ENCODE measurements at places on chromosomes 13 and 19. TPM values are rescaled to one million over a fixed set of nuclear protein-coding genes. Genes with fewer than 3 reads are reported as not detected.

- peak overlapping the region; percentile 64 for H3K4me3 ChIP-seq
- H3K36me3 ChIP-seq = peaks cover 24% of the 10 kb centered on the region
- DNase-seq = peak; percentile 99
- H3K27ac ChIP-seq = peak overlapping the region; percentile 100
- peaks cover 54% of the 10 kb centered on the region for H3K4me1 ChIP-seq
- H3K27me3 ChIP-seq = no peaks in the 10 kb centered on the region
Observed at GRCh38 chr19:35744430-35745327, 539 bp downstream of the U2AF1L4 start.

DNA sequence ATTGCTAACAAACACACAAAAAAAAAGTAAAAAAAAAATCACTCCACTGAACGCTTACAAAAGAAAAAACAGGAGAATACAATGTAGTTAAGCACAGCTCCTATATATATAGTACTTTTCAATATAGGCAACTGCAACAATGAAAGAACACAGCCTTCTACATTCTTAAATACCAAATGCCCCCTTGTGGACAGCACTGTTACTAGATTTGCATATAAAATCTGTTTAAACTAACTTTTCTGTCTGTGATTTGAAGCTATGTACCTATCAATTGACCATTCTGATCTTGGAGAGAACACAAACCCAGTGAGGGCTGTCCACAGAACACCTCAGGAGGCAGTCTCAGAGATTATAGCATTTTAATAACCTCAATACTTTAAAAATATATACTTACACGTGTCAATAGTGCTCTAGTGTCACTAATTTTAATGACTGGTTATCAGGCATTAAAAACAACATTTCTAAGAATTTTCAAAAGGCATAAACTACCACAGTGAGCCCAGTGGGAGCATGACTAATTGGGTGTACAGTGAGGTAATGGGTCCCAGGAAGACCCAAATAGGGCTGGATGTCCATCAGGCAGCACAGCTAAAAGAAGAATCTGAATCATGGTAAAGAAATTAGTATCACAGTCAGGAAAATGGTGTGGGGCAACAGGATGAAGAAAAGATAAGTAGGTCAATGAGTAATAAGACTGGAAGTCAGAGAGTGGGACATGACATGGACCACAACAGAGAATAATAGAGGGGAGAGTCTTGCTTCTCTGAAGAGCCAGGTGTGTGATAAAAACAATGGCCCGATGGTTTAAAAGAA lies 22.2 kb downstream of the CCDC169 start:
- no peak for DNase-seq
- no peaks in the 10 kb centered on the region for H3K36me3 ChIP-seq
- no peaks in the 10 kb centered on the region for H3K4me1 ChIP-seq
- no peaks in the 10 kb centered on the region for H3K27me3 ChIP-seq
- no peak overlapping the region for H3K4me3 ChIP-seq

DNA sequence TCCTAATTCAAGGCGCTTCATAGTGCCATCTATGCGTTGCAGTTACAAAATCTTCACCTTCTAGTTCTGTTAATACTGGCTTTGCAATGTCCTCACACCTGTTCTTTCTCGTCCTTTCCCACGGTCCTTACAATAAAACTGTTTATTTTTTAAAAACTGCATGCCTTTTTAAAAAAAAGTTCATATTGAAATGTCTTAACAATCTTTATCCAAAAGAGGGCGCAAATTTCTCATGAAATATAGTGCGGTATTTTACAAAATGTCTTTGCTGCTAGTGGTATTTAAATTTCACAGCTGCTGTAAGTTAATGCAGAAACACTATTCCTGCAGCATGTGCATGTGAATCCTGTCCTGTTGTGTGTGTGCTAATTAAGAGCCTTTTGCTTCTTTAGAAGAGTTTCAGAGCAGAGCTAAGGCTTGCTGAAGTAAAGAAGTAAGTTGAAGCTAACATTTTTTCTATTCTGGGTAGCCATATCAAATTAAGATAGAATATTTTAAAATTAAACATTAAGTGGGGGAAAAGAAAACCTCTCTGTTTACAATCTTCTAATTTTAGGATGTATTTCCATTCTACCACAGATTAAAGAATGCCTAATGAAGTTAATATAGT lies 15.8 kb upstream of the CLDN10 start:
- no peak for DNase-seq
- no peaks in the 10 kb centered on the region for H3K36me3 ChIP-seq
- H3K4me1 ChIP-seq = no peaks in the 10 kb centered on the region
- no peaks in the 10 kb centered on the region for H3K27me3 ChIP-seq
- no peak overlapping the region for H3K4me3 ChIP-seq
- H3K27ac ChIP-seq = no peak overlapping the region

DNA sequence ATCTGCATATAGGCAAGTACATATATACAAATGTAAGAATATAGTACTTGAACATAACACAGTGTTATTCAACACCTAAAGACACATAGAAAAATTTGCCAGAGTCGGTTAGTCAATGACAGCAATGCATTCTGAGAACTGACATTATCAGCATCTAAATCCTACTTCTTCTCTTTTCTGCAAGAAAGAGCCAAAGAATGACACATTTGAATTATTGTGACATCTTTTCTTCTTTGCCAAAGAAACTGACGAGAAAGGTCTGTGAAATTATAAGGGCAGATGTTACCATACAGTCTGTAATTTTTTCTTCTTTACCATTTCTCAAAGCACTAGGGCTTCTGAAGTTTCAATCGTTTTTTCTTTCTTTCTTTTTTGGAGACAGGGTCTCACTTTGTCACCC lies 350.9 kb upstream of the NBEA start:
- DNase-seq = no peak
- no peaks in the 10 kb centered on the region for H3K27me3 ChIP-seq
- H3K36me3 ChIP-seq = no peaks in the 10 kb centered on the region

GRCh38 chr19:33624586-33624985 lies 2.8 kb downstream of the CHST8 start:
- DNase-seq = no peak
- H3K27me3 ChIP-seq = peaks cover 100% of the 10 kb centered on the region
- H3K4me3 ChIP-seq = no peak overlapping the region
- no peak overlapping the region for H3K27ac ChIP-seq

The ZNF208 gene
- total RNA-seq = 15.0 TPM

The PRR36 gene
- 0.52 TPM for total RNA-seq

- H3K4me1 ChIP-seq = no peaks in the 10 kb centered on the region
- H3K27me3 ChIP-seq = no peaks in the 10 kb centered on the region
- DNase-seq = no peak
- H3K36me3 ChIP-seq = no peaks in the 10 kb centered on the region
- no peak overlapping the region for H3K27ac ChIP-seq
Observed at GRCh38 chr13:64428196-64428595, 2801.9 kb downstream of the PCDH9 start.

The ZFP36 gene
- total RNA-seq = 188 TPM

The NDFIP2 gene
- total RNA-seq = 9.1 TPM

GRCh38 chr19:30276011-30276882 lies 95.9 kb upstream of the ZNF536 start:
- H3K27ac ChIP-seq = no peak overlapping the region
- H3K36me3 ChIP-seq = no peaks in the 10 kb centered on the region
- DNase-seq = no peak
- no peak overlapping the region for H3K4me3 ChIP-seq

DNA sequence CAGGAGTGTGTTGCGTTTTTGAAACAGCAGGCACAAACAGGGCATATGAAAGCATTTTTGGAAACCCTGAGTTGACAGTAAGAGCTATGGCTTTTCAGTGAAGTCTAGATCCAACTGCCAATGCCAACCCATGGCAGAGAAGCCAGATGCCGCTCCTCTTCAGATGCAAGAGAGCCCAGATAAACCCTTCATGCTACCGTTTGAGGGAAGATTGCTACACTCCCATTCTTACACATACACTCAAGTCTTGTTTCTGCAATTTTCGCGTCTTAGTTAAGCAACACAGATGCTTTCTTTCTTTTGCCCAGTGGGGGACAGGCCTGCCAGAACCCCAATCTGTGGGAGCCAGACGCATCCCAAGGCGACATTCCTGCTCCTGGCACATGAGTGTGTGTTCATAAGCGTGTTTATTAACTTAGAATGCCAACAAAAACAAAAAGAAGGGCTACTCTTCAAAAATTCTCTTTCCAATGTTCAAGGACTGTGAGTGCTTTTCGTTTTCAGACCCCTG lies 10.4 kb downstream of the BORCS8 start:
- H3K4me1 ChIP-seq = no peaks in the 10 kb centered on the region
- no peak overlapping the region for H3K4me3 ChIP-seq
- H3K36me3 ChIP-seq = peaks cover 5% of the 10 kb centered on the region
- no peaks in the 10 kb centered on the region for H3K27me3 ChIP-seq
- no peak overlapping the region for H3K27ac ChIP-seq

DNA sequence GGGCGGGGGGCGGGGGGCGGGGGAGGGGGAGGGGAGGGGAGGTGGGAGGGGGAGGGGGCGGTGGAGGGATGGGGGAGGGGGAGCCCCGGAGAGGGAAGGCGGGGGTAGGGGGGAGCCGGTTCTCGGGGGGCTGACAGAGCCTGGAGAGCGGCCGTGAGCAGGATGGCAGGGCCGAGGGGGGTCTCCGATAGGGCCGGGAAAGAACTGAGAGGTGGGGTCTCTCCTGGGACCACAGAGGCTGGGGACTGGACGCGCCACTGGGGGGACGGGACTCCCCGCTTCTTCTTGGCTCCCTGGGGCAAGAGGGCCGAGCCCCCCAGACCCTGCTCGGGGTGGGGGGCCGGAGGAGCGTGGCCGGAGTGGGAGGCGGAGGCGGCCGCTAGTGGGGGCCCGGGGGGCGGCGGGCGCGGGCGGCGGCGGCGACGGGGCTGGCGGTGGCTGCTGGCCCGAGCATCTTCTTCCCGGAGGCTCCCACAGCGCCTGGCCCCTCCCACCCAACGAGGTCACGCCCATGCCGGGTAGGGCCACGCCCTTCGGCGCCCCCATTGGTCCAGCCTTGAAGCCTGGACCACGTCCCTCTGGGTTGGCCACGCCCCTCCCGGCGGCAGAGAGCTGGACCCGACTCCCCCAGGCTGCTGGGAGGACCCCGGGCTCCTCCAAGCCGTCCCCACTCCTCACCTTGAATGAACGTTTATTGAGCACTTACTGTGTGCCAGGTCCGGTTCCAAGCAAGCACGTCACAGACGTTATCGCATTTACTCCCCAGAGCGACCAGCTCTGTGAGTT lies at the start of gene NOVA2:
NOVA2 (minus strand) TSS at position 313 of the 786 bp plus-strand sequence. CDS start 514 bp downstream, outside the sequence.
- H3K4me3 ChIP-seq = peak within 1 kb of the TSS; percentile 63
- peak within 1 kb of the TSS; percentile 43 for H3K27ac ChIP-seq
- no peak for DNase-seq
- peaks cover 40% of the 10 kb centered on the region for H3K27me3 ChIP-seq
